ENCODE measurements at places on chromosomes 6 and 20.

DNA sequence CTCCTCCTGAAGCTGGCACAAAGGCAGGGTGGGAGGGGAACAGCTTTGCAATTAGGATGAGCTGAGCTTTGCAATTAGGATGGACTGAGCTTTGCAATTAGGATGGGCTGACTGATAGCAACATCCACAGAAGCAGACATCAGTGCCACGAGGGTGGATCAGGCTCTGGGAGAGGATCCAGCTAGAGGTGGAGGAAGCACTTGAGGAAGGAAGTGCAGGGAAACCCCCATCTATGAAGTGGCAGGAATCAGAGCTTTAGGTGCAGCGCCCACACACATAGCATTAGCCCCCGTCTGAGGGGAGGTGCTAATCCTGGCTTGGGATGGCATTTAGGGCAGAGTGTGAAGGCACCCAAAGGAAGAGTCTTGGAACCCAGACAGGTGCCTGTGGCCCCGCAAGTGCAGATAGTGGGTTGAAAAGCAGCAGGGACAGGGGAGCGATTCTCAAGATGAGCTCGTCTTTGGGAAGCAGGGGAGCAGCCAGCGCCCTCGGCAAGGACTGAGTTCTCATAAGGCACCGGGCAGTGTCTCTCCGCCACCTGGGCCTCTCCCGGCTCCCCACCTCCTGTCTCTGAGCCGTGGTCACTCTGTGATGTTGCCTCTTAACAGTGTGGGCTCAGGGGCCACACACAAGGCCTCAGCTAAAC is 12.0 kb upstream of the THBS2 start:
- no peak for DNase-seq

DNA sequence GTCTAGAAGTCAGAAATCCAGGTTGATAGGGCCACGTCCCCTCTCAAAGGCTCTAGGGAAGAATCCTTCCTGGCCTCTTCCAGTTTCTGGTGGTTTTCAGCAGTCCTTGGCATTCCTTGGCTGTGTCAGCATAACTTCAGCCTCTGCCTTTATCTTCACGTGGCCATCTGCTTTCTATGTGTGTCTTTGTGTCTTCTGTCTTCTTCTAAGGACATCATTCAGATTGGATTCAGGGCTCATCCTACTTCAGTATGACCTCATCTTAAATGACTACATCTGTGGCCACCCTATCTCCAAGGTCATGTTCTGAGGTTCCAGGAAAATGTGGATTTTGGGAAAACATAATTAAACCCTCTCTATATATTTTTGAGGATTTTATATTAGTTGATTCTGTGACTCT is 23.0 kb downstream of the C6orf89 start:
- no peak for DNase-seq

- peak; percentile 6 for DNase-seq
These were observed 109.0 kb downstream of the RALGAPA2 start for GRCh38 chr20:20603339-20603990.

GRCh38 chr6:88342336-88342735 is 176.2 kb upstream of the CNR1 start:
- DNase-seq = no peak

- DNase-seq = no peak
These were observed 84.3 kb downstream of the MBOAT1 start for GRCh38 chr6:20128018-20128417.

DNA sequence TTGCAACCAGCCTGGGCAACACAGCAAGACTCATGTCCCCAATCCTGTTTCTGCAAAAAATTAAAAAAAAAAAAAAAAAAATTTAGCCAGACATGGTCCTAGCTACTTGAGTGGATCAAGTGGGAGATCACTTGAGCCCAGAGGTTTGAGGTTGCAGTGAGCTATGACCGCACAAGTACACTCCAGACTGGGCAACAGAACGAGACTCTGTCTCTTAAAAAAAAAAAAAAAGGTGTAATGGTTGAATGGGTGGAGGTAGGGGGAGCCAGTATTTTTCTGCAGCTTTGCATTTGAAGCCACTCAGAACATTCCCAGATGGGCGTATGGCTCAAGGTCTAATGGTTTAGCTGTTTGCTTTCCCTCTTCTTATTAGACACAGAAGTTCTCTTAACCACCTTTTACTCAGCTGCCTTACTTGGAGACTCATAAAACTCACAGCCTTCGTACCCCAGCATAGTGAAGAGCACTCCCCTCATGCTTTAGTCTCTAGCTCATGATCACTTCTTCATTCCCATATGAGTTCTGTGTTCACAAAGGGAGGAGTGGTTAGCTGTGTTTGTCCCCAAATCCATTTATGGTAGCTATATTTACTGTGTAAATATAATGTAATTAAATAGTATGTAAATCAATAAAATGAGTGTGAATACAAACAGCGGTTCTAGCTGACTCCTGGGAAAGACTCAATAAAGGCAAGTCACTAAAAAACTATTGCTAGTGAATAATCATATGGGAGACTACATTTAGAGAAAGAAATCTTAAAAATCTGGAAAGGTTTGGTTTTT is 9.0 kb downstream of the FKBP1A start:
- no peak for DNase-seq

GRCh38 chr6:84554074-84554473 is 210.3 kb downstream of the TBX18 start:
- DNase-seq = no peak

- DNase-seq = no peak
These were observed 86.4 kb upstream of the RIPOR2 start for GRCh38 chr6:25022140-25022553.

DNA sequence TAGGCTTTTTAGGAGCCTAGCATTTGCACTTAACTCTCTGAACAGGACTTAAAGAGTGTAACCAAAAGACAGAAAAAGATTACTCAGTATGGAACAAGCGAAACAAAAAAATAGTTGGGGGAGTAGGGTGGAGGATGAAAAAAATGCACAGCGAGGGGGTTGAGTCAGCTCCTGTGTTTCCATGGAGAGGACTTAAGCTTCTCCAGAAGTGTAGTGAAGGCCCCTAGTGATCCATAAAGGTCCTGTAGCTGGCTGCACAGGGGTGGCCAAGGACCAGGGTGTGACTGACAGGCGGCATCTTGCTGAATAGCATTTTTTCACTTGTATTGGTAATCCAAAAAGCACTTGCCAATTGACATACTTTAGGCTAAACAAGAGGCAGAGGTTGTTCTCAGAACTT is 533.9 kb downstream of the RFPL4B start:
- no peak for DNase-seq

DNA sequence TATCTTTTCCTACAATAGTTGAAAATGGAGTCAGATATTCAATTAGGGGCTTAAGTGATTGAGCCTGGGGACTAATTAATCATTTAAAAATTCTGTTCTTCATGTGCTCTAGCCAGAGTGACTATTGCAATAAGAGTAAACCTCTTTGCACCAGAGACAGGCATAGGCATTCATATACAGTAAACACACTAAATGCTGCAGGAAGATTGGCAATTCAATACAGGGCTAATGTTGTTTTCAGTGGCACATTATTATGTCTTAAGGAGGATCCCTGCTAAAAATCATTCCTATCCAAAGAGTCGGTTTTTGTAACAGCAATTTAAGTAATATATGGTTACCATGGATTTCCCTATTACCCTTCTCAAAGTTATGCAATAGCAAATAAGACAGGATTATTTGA is 1.2 kb downstream of the PDE7B start:
- no peak for DNase-seq

DNA sequence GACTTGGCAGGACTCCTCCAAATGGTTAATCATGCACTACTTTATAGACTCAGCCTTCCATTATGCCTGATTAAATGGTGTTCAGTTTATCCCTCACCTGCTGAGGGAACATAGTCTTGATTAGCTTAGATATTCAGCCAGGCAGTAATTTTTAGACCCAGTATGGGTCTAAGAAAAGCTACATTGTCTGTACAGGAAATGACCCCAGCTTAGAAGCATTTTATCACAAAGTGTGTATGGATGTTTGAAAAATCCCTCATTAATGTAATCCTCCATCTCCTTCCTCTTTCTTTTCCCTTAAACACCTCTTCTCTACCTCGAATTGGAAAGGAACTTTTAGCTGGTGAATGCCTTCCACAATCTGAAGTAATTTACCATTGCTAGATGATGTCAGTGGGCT is 252.2 kb upstream of the BMP2 start:
- DNase-seq = no peak

GRCh38 chr20:38771621-38772020 is 23.4 kb downstream of the ACTR5 start:
- DNase-seq = no peak

DNA sequence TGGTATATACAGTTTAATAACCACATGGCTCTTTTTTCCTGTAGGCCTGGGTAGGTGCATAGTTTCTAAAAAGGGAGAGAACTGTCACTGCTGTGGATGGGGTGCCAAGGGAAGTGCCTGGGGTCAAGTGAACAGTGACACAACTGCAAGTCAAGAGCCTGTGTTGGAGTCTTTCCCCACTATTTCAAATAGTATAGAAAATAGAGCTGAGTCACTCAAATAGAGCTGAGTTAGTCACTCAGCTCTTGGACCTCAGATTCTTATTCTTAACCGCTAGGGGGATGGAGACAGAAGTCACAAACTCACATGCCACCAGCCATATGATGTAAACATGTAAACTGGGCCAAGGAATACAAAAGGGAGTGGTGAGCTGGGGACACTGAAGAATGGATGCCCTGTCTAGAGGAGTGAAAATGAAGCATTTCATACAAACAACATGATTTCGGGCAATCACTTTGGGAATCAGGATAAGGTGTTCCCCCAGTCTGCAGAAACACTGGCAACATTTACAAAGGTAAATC is 2.1 kb downstream of the NQO2 start:
- peak; percentile 56 for DNase-seq

DNA sequence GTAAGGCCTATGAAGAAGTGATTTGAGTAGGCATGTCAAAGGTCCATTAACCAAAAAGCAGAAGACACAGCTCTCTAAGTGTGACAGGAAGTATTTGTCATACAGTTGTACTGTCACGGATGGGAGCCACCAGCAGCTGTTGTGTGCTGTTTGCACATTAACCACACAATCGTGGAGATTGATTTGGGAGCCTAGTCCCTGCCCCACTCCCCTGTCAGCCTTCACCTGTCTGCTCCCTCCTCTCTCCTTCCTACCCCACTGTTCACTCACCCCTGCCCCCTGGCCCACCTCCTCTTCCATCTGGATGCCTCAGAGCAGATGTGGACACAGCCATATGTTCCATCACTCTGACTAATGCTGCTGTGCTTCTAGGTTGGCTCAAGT is 124.7 kb upstream of the SPACA1 start:
- DNase-seq = no peak

DNA sequence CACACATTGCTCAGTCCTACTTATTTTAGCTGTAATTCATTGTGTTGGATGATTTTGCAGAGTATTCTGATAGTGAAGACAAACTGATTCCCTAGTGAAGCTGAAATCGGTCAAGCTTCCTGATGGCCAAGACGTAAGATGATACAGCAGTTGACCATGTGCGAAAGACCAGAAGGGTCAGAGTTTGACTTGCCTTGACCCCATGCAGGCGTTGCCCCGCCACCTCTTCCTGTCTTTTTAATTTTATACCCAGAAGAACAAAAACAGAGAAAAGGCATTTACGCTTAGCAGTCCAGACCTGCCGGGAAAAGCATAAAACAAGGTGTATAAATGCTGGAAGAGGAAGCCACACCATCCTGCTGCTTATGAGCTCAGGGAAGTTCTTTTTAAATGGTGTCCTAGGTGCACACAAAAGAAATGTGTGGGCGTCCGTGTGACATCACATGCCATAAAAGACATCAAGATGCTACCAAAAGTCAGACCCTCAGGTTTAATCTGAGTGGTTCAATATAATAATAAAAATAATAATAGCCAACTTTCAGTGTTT is 32.2 kb downstream of the TSHZ2 start:
- no peak for DNase-seq

DNA sequence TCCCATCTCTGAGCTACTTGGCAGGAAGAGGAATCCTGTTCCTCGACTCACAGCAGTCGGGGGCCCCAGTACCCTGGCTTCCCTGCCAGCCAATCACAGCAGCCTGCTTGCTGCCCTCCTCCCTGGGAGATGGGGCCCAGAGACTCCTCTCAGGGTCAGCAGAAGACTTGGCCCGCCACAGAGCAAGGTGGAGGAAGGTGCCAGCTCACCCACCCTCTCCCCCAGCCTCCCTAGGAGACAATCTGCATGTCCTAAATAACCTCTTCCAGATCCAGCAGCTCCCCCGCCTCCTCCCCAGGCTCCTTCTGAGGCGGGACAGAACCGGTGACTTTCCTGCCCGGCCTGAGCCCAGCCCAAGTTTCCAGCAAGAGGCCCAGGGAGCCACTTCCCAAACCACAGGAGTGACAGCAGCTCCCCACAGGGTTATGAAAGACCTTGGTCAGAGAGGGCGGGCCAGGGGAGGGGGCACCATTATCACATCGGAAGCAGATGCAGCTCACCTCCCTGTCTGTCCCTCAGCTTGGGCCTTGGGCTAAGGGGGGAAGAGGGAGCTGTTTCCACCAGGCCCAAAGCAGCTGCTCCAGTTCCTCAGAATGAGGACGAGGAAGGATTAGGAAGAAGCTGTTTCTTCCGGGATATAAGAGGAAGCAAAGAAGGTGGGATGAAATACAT is 2.3 kb downstream of the CCND3 start:
- no peak for DNase-seq

- no peak for DNase-seq
These were observed 36.6 kb upstream of the SLC22A16 start for GRCh38 chr6:110512991-110513390.

DNA sequence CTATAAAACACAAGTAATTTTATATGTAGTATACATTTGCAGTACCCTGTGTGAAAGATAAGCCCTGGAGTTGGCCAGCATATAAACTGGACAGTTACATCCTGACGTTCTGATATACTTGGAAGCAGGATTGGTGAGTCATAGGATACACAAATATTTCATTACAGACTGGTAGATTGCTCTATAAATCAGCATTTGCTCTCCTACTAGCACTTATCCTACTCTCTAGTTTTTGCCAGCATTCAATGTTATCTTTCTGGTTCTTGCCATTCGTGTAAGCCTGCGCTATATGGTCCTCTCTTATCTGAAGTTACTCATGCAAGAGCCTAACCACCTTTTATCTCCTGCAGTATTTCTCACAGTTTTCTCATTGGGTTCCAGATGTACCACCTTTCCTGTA is 680.2 kb upstream of the MMS22L start:
- no peak for DNase-seq

GRCh38 chr6:46642928-46643751 is 9.5 kb downstream of the CYP39A1 start:
- DNase-seq = no peak

GRCh38 chr20:23875606-23876237 is 3.8 kb downstream of the CST5 start:
- DNase-seq = no peak

- DNase-seq = no peak
These were observed 67.9 kb downstream of the LIN28B start for GRCh38 chr6:105024803-105025202.

GRCh38 chr20:34389954-34390555 is 27.0 kb downstream of the ITCH start:
- DNase-seq = no peak
